ENCODE measurements at places on chromosomes 6 and 20.

- no peak for DNase-seq
Measured at GRCh38 chr6:3526962-3527650, 70.3 kb upstream of the SLC22A23 start.

DNA sequence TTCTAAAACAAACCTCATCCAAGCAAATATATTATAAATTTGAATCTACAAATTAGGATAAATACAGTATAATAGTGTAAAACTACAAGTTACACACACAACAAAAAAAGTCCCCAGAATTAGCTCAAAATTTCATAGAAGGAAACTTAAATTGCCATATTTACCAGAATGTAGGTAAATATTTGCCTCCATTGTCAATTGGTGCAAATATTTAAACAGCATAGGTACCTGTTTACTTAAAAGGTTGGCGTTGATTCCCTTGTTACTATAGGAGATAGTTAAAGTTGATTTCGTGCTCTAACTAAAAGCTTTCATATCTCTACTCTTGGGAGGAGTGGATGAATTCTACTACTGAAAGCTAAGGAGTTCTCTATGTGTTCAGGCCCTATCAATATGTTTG lies 111.6 kb upstream of the TENT5A start:
- no peak for DNase-seq

DNA sequence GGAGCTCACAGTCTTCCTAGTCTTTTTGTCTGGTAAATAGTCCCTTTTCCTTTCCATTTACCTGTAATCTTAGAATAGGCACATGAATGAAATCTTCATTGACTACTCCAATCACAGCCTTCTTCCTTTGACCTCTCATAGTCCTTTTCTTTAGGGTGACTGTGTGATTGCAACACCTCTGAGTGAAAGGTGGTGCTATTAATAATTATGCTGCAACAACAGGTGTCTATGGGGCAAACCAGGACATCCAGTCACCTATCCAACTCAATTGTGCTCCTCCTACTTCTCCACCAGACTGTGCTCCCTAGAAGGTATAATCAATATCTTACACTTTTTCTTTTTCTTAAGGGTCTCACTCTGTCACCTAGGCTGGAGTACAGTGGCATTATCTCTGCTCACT lies 29.4 kb downstream of the RIPOR2 start:
- DNase-seq = no peak

- DNase-seq = no peak
Measured at GRCh38 chr20:15563836-15564235, 1009.4 kb downstream of the KIF16B start.

DNA sequence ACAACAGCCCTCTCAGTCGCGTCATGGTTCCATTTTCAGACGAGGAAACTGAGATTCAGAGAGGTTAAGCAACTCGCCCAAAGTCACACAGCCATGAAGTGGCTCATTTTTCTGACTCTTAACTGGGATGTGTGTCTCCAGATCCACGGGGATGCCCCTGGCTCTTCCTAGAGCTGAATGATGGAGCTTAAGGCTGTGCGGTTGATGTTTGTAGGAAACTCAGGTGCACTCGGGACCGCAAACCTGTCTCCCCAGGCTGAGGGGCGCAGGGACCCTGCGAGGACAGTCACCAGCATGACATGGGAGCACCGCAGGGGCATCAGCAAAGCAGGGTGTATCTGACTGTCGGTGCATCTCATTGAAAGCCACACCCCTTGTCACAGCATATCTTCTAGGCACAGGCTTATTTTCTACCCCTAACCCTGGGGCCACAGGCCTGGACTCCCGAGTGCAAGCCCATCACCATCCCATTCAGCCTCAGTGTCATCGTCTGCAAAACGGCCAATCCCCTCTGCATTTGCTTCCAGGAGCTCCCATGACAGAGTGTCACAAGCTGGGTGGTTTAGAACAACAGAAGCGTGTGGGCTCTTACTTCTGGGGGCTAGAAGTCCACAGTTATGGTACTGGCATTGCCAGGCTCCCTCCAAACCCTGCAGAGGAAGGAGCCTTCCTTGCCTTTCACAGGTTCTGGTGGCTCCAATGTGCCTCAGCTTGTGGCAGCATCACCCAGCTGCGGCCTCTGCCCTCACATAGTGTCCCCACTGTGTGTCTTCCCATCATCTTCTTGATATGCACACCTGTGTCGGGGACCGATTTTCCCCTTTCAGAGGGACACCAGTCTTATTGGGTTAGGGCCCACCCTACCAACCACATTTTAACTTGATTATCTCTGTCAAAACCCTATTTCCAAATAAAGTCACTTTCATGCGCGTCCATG lies 9.9 kb upstream of the ARHGAP40 start:
- peak; percentile 10 for DNase-seq

DNA sequence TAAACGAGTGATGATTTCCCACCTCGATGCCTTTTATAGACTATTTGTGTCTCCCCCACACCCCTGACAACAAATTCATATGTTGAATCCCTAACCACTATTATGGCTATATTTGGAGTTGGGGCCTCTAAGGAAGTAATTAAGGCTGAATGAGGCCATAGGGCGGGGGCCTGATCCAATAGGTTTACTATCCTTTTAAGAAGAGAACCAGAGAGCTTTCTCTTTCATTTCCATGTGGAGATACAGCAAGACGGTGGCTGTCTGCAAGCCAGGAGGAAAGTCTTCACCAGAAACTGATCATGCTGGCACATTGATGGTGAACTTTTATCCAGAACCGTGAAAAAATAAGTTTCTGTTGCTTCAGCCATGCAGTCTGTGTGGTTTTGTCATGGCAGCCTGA lies 38.9 kb upstream of the CLIC5 start:
- no peak for DNase-seq

DNA sequence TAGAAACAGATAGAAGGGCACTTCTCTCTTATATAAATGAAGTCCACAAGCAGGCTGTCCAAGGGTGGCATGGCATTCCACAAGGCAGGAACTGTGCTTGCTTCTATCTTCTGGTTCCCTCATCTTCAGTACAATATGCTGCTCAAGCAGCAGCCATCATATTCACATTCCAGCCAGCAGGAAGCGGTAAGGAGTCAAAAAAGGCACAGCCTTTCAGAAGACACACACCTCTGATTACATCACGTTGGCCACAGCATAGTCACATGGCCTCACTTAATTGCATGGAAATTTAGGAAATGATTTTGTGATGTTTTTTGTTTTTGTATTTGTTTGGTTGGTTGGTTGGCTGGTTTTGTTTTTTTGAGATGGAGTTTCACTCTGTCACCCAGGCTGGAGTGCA lies 19.0 kb downstream of the REM1 start:
- DNase-seq = peak; percentile 79

- no peak for DNase-seq
Measured at GRCh38 chr6:27312950-27313271, 838 bp upstream of the POM121L2 start.

DNA sequence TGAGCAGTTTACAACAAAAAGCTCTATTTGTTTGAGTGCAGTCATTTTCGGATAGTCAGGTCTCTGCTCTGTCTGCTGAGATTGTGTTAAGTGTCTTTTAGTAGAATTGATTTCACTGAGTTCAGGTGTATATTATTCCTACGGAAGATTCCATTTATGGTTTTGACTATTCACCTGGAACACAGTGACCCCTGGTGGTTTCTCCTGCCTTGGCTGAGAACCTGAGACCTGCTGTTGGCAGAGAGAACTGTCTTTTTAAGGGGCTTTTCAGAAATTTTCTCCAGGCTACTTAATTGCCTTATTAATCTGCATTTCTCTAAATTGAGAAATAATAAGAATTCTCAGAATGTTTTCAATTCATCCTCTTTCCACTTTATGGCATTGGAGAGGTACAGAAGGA lies 508.0 kb downstream of the TBC1D32 start:
- peak; percentile 40 for DNase-seq

DNA sequence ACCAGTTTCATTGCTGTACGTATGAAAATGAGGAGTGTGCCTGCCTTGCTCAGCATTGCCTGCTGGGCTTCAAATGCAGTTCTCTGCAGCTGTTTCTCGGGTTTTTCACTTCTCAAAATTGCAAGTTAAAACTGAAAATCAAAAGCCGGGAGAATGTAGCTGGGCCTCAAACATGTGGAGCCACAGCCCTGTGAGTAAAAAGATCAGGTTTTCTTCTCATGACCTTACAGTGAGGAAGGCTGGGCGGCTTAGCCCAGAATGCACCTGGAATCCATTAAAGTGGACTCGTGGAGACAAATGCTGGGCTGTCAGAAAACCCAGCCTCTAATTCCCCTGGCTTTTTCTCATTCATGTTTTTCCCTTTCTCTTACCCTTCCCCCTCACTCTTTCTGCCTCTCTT lies 34.4 kb downstream of the DSE start:
- DNase-seq = no peak

- DNase-seq = no peak
Measured at GRCh38 chr6:50884364-50884763, 65.7 kb downstream of the TFAP2B start.

DNA sequence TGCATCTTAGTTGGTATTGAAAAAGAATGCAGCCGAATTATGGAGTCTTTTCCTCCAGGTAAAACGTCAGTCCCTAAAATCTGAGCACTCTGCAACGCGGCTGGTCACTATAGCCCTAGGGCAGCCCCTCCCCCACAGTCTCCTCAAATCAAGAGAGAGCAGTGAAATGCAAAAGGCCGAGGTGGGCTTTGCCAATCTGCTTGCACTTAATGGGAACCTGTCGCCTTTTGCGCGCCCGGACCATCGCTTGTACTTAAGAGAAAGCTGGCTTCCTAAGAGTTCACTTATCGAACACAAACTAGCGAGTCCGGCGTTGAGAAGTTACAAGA lies 447 bp downstream of the MCM3 start:
- DNase-seq = peak; percentile 72

DNA sequence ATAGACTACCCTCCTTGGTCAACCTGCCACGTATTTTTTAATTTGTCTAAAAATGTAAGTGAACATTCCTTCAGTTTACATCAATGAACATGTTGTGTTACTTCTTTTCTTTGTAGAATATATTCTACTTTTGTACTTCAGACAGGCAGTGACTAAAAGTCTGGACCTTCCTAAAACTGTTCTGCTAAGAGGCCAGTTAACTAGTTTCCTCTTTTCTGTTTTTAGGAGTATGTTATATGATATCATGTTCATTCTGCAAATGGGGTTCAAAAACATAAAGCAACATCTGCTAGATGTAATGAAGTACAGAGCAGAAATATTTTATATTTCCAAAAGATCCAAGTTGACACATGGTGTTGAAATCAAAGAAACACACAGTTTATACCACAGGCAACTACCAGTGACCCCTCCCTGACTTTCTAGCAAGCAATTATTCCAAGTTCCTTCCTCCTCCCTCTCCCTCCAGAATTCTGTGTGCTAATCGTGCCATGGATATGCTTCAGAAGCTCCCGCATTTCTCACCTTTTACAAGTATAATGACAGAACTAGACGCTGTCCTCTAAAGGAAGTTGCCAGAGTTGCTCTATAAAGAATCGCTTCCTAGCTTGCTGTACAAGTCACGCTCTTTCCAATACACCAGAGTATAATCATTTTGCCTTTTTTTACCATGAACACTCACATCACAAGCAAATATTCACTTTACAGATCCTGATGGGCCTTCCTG lies 64.7 kb downstream of the ARHGAP18 start:
- no peak for DNase-seq

DNA sequence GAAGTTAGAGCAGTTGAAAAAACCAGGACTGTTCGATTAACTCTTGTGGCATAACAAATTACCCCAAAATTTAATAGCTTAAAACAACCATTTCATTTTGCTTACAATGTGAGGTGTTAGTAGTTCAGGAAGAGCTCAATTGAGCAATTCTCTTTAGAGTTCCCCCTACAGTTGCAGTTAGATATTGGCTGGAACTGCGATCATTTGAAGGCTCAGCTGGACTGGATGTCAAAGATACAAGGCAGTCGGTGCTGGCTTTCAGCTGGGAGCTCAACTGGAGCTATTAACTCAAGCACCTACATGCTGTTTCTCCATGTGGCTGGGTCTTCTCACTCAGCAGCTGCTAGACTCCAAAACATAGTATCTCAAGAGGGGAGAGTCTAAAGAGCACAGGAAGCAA lies 96.0 kb upstream of the LOC128125822 start:
- no peak for DNase-seq

DNA sequence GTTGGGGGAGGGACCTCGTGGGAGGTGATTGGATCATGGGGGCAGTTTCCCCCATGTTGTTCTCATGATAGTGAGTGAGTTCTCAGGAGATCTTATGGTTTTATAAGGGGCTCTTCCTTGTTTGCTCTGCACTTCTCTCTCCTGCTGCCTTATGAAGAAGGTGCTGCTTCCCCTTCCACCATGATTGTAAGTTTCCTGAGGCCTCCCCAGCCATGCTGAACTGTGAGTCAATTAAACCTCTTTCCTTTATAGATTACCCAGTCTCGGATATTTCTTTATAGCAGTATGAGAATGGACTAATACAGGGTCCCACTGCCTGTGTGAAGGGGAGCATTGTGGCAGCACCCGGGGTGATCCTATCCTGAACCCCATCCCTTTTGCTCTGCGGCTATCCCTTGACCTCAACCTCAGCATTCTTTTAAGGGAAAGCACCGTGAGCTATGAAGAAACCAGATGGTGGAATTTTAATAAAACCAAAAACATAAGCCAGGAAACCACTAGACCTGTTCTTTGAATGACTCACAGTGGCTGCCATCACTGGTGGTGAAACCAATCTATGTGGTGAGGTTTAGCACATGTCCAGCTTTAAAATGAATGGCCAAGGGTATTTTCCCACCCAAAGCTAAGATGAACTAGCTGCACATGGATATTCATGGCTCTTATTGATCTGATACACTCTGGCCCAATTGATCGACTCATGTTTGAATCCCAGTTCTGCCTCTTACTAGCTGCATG lies 62.2 kb downstream of the ZDHHC14 start:
- DNase-seq = no peak

DNA sequence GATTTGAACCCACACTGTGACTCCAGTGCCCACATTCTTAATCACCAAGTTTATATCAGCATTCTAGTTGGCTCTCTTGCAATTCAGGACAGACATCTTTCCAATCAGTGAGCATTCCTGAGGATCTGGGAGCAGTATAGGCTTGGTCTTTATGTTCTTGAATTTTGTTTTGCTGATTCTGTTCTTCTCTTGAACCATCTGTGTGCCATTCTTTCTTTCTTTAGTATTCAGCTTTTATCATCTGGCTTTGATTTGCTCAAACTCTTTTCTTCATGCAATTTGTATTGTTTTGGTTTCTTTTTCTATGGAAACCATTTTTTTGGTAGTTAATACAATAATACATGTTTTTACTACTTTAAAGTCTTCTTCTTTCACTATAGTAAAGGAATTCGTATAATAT lies 162.4 kb downstream of the CD109 start:
- DNase-seq = no peak

- no peak for DNase-seq
Measured at GRCh38 chr6:121886223-121886830, 450.9 kb downstream of the GJA1 start.

DNA sequence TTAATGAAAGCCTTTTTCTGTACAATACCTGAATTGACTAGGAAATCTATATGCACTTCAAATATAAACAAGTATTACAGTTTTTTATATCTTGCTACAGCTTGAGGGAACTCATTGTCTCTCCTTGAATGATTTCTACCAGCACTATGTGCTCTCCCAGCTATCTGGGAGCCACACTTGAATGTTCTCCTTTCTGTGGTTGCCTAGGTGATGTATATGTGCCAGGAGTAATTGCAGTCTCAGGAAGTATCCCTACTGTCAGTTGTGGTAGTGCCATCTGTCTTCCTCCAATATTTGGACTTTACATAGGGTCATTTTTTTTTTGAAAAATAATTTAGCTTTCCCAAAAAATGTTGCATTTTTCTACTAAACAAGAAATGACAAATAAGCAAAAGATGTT lies 288.0 kb upstream of the PLCB4 start:
- DNase-seq = no peak
